ENCODE measurements at places on chromosomes 7 and 10.

DNA sequence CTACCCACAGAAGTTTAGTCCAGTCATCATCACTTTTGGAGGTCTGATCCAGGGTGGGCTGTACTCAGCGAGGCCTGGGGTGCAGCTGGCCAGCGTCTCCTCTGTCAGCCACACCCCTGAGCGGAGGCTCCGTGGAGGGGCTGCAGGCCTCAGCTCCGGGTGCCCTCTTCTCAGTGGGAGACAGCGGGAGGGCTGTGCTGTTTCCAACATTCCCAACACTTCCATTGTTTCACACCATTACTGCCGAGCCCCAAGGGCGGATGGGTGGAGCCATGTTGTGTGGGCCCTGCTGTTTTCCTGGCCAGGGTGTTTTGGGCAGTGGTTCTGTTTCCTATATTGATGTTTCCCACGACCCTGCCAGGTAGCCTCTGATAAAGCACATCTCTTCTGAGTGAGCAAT, 95.0 kb downstream of the MKI67 start:
- DNase-seq: peak; percentile 14

DNA sequence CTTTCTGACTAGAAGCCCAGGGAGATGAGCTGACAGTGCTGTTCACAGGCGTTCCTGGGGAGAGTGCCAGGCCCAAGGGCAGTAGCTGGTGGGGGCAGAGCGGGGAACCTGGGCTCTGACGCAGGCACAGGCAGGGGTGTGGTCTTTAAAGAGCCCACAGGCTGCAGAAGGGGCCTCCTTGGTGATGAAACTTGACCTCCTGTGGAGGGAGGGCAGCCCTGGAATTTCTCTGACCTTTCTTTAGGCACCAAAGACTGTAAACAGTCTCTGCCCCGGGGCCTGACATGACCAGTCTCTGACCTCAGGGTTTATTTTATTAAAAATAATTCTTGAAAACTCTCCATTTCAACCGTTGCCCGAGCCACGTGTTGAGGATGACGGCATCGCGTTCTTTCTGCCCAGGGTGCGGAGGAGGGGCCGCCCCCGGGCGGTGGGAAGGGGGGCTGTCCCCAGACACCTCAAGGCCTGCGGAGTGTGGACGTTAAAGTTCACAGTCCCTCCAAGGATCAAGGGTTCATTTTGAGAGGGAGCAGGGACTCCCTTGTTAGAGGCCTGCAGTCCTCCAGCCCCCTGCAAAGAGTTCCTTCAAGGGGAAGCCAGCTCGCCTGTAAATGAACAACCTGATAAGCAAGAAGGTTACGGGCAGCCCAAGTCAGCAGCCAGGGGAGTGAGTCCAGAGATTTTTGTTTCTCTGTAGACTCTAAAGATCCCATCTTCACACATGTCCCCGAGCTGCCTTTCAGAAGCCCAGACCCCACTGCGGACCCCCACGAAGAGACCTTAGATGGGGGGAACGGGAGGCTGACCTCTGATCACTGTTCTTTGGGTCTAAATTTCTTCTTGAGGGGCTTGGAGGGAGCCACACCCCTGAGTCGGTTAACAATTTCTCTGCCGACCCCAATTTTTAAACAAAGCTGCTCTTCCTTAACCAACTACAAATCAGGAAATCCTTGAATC, 128.9 kb downstream of the VIPR2 start:
- peak; percentile 34 for DNase-seq

DNA sequence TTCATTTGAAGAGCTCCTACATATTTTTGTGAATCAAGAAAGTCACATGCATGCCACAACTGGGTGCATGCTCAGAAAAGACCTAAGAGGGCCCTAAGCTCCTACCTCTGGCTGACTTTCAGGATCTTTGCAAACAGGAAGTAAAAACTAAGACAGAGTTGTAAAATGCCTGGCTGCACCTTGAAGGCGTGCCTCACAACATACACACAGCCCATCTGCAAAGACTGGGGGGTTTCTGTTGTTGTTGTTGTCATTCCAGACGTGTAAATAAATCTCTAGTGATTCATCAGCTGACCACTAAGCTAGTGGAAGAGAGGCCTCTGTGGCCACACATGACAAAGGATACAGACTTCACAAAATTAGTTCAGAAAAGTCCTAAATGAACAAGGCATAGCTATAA, 31.8 kb downstream of the SMURF1 start:
- DNase-seq: no peak

DNA sequence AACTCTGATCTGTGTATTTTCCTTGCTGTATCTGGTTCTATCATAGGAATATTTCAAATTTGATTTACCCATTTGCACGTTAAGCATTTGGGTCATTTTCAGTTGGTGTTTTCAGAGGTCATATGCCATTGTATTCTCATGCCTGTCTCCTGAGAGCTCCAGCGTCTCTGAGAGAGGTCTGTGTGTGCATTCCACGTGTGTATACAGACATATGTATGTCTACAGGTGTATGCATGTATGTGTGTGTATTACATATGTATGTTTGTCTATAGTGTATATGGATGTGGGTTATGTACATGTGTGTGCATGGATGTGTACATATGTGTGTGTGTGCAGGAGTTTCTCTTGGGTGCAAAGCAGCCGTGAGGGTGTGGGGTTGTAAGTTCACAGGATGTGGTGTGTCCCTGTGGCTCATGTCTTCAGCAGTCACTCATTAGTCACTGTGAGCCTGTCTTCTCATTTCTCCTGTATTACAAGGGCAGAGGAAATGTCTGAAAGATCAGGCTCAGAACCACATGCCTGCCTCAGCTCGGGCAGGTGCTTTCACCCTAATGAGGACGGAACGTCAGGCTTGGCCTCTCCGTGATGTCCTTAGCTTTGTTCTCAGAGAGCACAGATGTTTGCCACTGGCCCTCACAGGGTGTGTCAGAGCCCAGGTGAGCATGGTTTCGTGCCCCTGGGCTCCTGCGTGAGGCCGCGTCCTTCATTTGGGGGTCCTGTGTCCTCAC, 101.6 kb downstream of the NKX6-2 start:
- peak; percentile 21 for DNase-seq

GRCh38 chr10:21894648-21895342, 108.7 kb downstream of the DNAJC1 start:
- DNase-seq: no peak

DNA sequence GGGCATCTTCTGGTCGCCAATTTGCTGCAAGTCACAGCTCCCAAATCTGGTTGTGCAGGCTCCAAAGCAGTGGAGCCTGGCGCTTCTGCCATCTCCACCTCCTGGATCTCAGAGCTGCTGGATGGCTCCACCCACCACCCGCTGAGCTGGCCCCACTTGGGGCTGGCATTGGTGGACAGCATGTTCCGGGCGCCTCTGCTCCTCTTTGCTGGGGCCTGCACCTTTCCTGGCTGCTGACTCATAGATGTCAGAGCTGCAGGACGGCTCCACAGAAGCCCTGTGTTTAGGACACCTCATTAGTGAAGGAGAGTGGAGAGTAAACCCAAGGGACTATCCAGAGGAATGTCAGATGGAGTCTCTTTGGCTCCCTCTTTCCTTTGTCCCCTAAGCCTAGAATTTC, 27.4 kb downstream of the MAPK8 start:
- no peak for DNase-seq

DNA sequence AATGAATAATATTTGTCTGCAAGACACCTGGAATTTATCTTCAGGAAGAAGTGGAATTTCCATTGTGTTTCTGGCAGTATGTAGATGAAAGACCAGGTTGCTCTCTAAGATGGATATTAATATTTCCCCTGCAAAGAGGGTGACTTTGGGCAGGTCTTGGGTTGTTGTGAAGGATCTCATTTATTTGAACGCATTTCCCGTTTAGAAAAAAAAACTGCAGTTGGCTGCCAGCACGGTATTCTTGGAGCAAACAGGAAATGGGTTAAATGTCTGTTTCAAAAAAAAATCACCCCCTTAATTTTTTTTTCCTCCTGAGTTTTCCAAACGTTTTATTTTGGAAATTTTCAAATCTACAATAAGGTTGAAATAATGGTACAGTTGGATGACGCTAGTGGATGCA, 11.5 kb downstream of the EIF4H start:
- no peak for DNase-seq

- no peak for DNase-seq
These were observed 86.3 kb downstream of the MRPL32 start for GRCh38 chr7:43018446-43018845.

DNA sequence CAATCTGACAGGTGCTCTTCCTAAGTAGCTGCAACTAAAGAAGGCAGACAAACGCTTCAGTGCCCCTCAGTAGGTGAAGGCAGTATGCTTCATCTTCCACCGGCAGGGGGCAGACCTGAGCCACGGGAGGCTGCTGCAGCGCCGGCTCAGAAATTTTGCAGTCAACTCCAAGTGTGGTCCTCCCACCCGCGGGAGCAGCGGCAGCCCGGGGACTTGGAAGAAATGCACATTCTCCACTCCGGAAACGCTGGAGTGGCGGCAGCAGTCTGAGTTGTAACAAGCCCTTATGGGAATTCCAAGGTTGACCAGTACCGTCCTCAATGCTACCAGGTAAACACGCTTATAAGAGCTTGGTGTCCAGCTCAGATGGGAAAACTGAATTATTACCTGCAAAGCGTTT, 3.4 kb downstream of the IGFBP3 start:
- peak; percentile 43 for DNase-seq

DNA sequence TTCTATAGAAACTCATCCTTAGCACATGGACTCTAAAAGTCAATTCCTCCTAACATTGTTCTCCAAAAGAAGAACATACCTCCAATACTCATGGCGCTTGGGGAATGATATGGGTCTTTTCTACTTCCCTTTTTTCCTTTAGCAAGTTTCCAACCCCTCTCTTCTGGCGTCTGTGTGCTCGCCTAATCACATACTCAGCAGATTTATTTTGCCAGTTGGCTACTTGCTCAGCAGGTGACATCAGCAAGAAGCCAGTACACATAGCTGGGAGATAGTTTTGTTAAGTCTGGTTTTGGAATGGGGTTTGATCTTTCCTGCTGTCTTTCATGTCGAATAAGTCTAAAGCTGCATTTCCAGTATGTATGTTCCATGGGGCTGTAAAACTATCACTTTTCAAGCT, 193.8 kb downstream of the POM121L12 start:
- DNase-seq: no peak

DNA sequence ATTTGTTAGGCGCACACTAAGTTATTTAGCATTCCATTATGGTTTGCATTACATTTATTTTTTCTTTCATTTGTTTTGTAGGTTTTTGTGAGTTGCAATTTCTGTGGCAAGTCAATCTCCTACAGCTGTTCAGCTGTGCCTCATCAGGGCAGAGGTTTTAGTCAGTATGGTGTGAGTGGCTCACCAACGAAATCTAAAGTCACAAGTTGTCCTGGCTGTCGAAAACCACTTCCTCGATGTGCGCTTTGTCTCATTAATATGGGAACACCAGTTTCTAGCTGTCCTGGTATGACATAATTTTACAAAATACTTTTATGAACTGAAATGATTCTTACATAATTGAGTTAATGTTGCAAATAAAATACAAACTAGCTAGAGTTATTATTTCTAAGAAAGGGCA, 29.5 kb downstream of the MIOS start:
- DNase-seq: no peak

DNA sequence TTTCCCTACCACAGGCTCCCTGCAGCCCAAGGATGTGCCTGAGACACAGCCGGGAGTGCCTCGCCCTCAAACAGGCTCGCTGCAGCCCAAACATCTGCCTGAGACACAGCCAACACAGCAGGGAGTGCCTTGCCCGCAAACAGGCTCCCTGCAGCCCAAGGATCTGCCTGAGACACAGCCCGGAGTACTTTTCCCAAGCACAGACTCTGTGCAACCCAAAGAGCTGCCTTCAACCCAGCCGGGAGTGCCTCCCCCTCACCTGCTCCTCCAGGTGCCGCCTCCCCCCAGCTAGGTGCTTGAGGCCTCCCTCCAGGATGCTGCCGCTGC, 42.9 kb downstream of the ANTXRL start:
- no peak for DNase-seq

GRCh38 chr10:80196950-80197315, 8.4 kb downstream of the ANXA11 start:
- no peak for DNase-seq

- DNase-seq: no peak
These were observed 10.7 kb downstream of the TAS2R39 start for GRCh38 chr7:143193880-143194279.

DNA sequence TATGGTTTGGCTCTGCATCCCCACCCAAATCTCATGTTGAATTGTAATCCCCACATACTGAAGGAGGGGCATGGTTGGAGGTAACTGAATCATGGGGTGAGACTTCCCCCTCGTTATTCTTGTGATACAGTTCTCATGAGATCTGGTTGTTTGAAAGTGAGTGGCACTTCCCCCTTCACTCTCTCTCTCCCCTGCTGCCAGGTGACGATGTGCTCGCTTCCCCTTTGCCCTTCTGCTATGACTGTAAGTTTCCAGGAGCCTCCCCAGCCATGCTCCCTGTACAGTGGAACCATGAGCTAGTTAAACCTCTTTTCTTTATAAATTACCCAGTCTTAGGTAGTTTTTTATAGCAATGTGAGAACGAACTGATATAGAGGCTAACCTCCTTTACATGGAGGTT, 16.6 kb downstream of the PLPP4 start:
- DNase-seq: no peak

- DNase-seq: no peak
These were observed 85.0 kb upstream of the FGL2 start for GRCh38 chr7:77284616-77285015.

- DNase-seq: no peak
These were observed 343.7 kb downstream of the PTEN start for GRCh38 chr10:88207121-88207546.
